ENCODE measurements at places on chromosomes 4 and X.

GRCh38 chr4:2743518-2744445 lies 12.4 kb downstream of the TNIP2 start:
- no peak for DNase-seq

DNA sequence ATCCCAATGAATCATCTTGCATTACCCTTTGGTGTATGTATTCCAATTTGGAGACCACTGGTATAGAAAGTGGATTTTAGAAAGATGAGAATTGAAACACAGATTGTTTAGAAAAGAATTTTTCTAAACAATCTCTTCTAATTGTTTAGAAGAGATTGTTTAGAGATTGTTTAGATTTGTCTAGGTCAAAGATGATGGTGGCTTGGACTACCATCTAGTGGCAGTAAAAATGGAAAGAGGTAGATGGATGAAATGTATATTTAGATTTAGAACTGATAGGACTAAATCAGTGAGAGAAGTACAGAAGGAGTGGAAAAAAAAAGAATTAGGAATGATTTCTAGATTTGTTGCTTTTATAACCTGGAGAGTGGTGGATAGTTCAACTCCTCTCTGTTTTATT lies 70.6 kb downstream of the ARSJ start:
- no peak for DNase-seq

- DNase-seq = no peak
These were observed 111.0 kb downstream of the DHX15 start for GRCh38 chr4:24473309-24473721.

GRCh38 chr4:6878451-6879059 lies 31.1 kb upstream of the TBC1D14 start:
- DNase-seq = no peak

DNA sequence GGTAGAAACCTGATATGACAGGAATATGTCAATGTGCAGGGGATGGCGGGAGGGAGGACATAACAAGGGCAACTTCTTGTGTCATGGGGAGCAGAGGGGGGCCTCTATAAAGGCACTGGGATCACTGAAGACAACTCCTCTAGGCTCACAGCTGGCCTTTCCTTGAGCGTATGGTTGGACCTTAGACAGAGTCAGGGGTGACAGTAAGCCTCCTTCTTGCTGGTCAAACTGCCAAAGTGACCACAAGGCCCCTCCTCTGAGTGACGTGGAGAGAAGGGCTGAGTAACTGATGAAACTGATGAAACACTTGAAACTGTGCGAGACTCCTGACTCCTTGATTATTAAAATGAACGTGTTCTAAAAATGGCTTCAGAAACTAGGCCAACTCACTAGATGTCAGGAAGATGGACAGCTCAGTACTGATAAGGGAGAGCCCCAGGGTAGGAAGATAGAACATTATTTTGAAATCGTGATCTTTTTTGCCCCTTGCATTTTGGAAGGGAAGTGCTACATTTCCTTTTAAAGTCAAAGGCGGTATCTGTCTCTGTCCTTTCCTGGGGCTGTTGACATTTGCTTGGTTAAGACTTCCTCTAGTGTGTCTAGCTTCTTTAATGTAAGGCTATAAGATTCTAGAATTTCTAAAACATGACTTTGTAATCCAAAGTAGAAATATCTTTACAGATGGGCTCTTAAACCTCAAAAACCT lies 1.6 kb downstream of the RAB33A start:
- no peak for DNase-seq

GRCh38 chr4:57971261-57971660 lies 861.1 kb upstream of the IGFBP7 start:
- DNase-seq = no peak

DNA sequence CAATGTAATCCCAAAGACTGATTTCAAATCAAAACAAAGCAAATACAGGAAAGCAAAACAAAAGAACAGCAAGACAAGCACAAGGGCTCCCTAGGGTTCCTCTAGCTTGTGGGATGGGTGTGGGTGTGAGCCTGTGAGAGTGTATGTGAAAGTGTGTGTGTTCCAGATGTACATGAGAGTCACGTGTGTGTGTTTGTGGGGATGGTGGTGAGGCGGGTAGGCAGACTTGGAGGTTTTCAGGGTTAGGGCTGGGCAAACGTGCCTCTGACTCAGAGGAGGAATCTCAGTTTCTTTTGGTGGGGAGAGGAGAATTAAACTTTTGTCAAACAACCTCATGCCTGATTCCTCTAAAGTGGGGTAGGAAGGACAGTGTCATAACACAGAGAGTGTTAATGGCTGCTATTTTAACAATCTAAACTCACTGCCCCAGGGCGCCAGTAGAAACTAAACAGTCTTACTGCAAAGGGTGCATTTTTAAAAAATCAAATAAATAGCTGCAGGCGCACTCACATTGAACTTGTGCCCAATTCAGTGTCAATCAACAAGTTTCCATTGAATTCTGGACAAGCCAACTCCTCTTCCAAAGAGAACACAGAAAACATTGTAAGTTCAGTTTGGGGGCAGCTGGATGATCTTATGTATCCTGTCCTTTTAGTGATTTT lies 51.8 kb downstream of the CHRDL1 start:
- DNase-seq = no peak

- DNase-seq = no peak
These were observed 11.0 kb downstream of the VEGFC start for GRCh38 chr4:176781739-176782100.

- no peak for DNase-seq
These were observed 9.9 kb upstream of the ANAPC4 start for GRCh38 chr4:25367004-25367621.

GRCh38 chrX:80335062-80335830 lies 85.0 kb upstream of the TENT5D start:
- no peak for DNase-seq

- no peak for DNase-seq
These were observed 43.5 kb downstream of the SRPX2 start for GRCh38 chrX:100687546-100687945.

DNA sequence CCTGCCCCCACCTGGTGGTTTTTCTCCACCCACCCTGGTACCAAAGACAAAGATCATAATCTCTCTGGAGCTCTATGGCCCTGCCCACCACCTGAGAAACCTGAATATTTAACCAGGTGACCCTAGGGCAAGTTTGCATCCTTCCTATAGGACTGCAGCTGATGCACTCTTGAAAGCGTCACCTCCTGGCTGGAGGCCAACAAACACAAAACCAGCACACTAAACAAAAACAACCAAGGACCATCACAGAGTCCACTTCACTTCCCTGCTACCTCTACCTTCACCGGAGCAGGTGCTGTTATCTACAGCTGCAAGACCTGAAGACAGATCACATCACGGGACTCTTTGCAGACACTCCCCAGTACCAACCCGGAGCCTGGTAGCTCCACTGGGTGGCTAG lies 296.7 kb upstream of the FGF13 start:
- DNase-seq = no peak

- DNase-seq = no peak
These were observed 1.6 kb downstream of the KDM6A start for GRCh38 chrX:44874420-44875184.

GRCh38 chrX:112913807-112914206 lies 73.2 kb upstream of the AMOT start:
- no peak for DNase-seq

DNA sequence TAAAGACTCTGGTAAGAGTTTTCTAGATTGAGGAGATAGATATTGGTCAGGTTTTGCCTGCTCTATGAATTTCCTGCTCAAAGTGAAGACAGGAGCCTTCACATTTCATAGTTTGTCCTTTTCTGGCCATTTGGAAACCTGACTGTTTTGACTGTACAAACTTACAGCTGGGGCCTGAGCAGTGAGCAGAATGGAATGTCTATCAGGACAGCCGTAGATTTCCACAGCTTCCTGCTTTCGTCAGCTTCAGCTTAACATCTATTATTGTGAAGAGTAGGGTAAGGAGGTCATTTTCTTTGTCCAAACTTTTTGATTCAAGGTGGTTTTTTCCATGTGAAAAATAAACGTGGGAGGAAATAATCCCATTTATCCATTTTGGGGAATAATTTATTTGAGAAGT lies 124.3 kb upstream of the DIPK2B start:
- no peak for DNase-seq

DNA sequence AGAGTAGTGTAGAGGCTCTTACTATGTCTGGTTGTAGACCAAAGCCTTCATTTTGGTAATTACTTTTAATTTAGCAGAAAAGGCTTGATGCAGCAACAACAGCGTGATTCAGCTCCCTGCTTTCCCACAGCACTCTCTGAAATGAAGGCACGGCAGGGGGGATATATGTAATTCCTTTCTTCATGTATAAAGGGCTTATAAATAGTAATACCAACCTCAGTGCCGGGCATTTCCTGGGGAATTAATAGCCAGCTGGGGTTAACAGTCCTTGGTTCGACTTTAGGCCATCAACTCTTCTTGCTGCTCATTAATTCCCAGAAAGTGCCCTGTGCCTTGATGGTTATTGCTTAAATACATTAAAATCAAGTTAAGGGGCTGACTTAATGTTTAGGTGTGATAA lies 669.0 kb downstream of the ZNF674 start:
- DNase-seq = no peak

DNA sequence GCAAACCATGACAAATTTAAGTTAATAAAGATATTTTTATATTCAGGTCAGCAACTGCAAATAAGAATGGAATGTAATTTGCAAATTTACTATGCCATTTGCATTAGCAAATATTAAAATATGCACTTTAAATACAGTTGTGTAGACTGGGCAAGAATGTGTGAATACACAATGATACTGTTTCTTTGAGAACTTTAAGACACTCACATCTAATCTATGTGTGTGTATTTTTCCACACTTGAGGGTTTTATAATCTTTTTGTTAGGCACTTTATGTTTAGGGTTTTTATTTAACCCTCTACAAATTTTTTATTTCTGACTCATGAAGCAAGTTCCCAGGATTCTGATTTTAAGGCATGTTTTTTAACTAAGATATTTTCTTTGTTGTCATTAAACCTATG lies 23.9 kb upstream of the NDNF start:
- no peak for DNase-seq

- DNase-seq = no peak
These were observed 320.2 kb upstream of the GATB start for GRCh38 chr4:152081024-152081423.

GRCh38 chr4:1623400-1623799 lies 60.7 kb downstream of the FAM53A start:
- no peak for DNase-seq

DNA sequence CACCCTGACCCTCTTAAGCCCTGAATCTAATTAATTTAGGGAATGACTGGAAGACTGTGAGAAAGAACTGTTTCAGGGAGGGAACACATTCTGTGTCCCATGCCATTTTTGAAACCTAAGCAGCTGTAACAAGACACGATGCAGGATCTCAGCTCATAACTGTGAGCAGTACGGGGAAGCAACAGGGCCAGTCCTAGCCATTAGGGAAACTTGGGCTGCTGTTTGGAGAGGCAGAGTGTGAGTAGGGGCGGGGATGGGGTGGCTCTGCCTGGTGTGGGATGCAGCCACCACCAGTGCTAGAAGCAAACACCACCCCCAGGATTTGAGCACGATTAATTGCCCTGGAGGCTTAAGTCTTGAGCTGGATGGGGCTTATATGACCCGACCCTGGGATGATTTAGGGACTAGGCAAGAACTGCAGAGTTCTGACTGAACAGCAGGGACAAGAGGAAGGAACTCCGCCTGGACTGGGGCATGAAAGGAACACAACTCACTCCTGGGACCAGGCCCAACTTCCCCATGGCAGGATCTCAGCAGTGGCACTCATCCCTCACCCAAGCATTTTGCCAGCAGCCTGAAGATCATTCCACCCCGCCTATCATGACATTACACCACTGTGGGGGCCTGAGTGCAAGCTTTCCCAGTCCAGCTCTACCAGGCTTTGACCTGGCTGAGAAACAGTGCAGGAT lies 43.1 kb downstream of the ATRX start:
- no peak for DNase-seq

DNA sequence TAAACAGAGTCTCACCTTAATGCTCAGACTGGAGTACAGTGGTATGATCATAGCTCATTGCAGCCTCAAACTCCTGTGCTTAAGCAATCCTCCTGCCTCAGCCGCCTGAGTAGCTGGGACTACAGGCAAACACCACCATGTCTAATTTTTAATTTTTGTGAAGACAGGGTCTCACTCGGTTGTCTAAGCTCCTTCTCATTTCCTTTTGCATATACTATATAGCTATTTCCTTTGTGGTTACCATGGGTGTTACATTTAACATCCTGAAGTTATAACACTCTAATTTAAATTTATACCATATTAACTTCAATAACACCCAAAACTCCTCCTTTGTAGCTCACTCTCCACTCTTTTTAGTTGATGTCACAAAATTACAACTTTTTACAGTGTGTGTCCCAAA lies 114.3 kb downstream of the DCK start:
- DNase-seq = no peak

DNA sequence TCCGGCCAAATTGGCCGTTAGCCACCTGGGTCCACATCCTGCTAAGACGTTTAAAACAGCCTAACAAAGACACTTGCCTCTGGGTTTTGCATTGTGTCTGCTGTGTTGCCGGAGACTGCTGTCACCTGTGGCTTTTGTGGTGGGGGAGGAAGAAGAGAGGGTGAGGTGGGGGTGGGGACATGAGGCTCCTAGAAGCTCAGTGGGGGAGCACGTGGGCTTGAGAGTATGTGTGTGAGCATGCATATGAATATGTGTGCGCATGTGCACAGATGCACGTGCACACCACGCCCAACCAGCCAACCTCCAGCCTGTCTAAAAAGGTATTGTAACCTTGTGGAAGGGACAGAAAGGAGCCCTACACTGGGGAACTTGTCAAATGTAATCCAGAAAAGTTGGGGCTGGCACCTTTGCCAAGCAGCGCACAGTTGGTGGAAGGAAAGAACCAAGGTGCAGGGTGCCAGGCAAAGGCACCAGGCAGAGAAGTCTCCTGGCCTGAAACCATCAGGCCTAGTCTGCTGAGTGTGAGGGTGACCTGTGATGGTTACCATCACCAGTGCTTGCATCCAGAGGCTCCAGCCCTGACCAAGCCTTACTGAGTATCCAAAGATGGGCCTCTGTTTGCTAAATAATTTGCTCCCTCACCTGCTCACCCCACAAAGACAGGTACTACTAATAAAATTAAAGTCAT lies 10.1 kb upstream of the SASH3 start:
- no peak for DNase-seq

- DNase-seq = no peak
These were observed 165.1 kb downstream of the GPAT3 start for GRCh38 chr4:83701041-83701440.

GRCh38 chr4:7664106-7664505 lies 229.4 kb upstream of the PSAPL1 start:
- DNase-seq = no peak

DNA sequence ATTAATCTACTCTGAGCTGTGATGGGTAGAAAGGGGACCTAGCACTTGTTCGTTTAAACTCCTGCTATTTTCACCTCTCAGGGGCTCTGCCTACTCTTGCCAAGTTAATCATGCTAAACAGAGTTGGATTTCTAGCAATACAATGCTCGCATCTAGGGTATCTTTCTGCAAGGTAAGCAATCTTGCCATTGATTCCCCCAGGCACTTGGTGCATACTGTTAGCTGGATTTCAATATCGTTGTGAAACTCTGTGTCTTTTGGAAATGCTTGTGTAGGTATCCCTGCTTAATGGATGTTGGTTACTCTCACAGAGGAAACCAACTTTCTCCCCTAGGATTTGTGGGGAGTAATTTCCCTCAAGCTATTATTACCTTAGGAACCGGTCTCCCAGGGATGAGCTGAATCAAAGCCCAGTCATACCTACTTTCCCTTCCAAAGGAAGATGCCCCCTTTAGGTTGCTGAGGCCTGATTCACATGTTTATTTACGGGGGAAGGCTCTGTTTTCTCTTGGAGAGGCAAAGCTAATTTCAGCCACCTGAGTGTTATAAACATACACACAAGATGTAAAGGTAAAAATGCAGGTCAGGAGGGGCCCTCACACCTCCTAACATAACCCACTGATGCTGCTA lies 366.8 kb downstream of the FBXW7 start:
- no peak for DNase-seq

- no peak for DNase-seq
These were observed 218.5 kb downstream of the COL25A1 start for GRCh38 chr4:109083911-109084310.
